ENCODE measurements at places on chromosomes 12 and 14. TPM values are rescaled to one million over a fixed set of nuclear protein-coding genes. Genes with fewer than 3 reads are reported as not detected.

The GNB3 gene
- 3.2 TPM for total RNA-seq

The ZNF891 gene
- total RNA-seq = 0.43 TPM

- DNase-seq = no peak
These were observed 19.4 kb upstream of the PTGDR start for GRCh38 chr14:52248057-52248456.

- DNase-seq = peak; percentile 69
These were observed 1.5 kb upstream of the TM7SF3 start for GRCh38 chr12:27015730-27016076.
